Fibroblast of villous mesenchyme (primary cell): ENCODE measurements at places on chromosomes 13 and 19. TPM values are rescaled to one million over a fixed set of nuclear protein-coding genes. Genes with fewer than 3 reads are reported as not detected.

DNA sequence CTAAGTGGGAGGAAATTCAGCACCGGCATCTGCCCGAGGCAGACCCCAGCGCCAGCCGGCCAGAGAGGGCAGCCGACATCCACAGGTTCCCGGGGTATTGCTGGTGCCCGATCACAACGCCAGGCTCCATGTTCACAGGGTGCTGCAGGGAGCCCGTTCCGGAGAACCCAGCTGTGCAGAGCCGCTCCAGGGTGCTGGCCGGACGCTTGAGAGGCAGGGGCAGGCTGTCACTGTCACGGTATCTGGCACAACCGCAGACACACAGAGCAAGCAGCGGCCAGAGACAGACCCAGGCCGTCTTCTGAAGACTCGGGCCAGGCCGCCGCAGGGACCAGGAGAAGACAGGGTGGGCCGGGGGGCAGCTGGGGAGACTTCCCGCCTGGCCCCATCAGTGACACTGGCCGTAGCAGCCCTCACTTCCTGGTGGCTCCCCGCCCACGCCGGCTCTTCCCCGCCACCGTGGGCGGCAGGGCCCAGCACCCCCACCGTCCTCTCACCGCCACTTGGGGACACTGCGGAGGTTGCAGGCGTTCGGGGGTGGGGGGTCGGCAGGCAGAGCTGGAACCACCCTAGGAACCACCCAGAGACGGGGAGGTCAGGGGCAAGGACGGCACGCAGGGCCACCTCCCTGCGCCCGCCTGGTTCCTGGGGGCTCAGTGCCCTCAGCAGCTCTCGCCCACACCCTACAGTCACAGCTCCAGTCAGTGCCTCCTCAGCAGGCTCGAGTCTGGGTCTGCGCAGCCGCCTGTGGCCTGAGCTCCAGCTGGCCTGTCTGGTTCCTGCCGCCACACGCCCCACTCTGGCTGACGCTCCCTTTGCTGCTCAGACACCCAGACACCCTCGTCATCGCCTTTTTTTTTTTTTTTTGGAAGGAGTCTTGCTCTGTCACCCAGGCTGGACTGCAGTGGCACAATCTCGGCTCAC is 3.8 kb downstream of the RNF126 start:
- DNase-seq: peak; percentile 78

ZNF71 gene
- 8.2 and 8.4 TPM in 2 replicates for total RNA-seq

DNA sequence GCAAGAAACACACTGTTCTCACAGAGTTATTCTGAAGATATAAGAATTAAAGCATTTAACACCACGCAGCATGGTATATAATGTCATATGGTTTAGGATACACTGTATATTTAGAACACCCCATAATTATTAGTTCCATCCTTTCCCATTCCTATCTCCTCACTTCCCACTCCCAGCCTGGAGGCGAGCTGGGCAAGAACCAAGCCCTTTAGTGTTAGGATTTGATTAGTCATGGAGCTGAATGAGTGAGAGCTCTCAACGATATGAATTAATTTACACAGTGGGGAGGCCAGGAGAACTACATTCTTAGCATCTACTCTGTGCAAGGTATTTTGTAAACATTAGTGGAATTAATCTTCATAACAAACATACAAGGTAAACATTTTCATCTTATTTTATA is 934.3 kb downstream of the DIAPH3 start:
- no peak for DNase-seq

- peak; percentile 37 for DNase-seq
Measured at GRCh38 chr19:6767357-6768235, at the start of gene SH2D3A. Gene SH2D3A, minus strand, starts transcription at chr19:6767435. Its CDS starts 3,687 bp downstream, at chr19:6763748.

- DNase-seq: no peak
Measured at GRCh38 chr19:46295401-46296201, 1.2 kb upstream of the HIF3A start.

DNA sequence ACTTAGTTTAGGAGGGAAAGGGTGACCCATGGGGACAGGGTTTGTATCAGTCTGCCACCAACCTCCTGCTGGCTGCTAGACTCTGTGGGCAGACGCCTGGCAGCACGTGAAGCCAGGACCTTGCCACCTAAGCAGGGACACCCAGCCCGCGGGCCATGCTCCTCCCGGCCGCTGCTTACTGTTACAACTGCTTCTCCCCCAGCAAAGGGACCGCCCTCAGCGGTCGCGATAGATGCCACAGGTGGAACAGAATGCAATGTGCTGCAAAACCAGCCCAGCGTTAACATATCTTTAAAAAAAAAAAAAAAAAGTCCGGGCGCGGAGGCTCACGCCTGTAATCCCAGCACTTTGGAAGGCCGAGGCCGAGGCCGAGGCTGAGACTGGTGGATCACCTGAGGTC is 1.9 kb upstream of the RHPN2 start:
- no peak for DNase-seq
